ENCODE measurements at places on chromosomes 11 and 22. TPM values are rescaled to one million over a fixed set of nuclear protein-coding genes. Genes with fewer than 3 reads are reported as not detected.

GRCh38 chr11:23730307-23730998 is 766.4 kb upstream of the LUZP2 start:
- DNase-seq: no peak

- DNase-seq: no peak
Measured at GRCh38 chr22:37281646-37282384, 493 bp upstream of the CYTH4 start.

DNA sequence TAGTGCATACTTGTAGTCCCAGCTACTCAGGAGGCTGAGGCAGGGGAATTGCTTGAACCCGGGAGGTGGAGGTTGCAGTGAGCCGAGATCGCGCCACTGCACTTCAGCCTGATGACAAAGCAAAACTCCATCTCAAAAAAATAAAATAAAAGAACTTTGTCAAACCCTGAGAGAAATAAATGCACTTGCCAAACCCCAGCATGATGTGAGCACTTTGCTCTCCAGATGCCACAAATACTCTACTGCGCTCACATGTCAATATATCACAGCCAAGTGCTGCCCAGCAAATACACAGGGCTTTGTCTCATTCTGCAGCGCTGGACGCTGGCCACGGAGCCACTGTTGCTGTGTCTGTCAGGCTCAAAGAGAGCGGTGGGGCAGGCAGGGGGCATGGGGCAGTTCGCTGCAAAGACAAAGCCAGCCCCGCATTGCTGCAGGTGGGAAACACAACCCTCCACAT is 45.1 kb downstream of the AHNAK start:
- DNase-seq: no peak

DNA sequence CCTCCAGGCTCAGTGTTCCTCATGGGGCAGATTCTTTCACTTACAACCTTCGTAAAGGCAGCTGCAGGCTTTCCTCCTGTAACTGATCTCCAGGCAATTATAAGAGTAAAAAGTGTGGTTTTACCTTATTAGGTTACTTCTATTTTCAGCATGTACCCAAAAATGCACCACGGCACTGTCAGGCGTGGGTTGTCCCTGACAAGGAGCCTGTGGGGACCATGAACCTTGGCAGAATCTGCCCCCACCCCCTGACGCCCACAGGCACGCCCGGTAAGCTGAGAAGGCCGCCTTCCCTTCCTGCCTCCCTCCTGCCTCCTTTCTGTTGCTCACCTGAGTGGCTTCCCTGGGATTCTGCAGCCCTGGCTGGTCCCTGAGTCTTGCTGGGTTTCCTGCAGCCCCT is 1383.3 kb downstream of the TBC1D22A start:
- DNase-seq: no peak

DNA sequence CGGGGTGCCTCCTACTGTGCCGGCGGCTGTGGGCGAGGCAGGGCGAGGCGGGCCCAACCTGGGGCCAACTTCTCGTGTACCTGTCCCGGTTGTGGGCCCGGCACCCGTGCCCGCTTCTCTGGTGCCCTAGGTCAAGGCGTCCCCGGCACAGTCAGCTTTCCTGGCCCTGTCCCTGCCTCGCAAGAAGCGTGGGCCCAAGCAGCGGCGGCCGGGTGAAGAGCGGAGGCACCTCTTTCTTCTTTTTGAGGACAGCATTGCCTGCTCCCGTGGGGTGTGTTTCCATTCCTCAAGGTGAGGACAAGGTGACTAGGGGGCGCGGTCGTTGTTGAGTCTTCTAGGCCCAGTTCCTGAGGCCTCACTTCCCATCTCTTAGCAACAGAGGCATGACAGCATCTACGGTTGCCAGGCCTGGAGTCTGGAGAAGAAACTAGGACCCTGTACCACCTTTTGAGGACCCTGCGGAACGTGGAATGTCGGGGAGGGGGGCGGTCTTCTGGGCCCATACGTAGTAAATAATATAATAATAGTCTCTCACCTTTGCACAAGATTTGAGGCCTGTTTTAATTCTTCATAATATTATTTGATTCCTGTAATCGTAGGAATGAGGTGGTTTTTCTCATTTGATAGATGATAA is 418 bp downstream of the ACO2 start:
- DNase-seq: peak; percentile 82

GRCh38 chr11:8008212-8008611 is 21.1 kb downstream of the EIF3F start:
- no peak for DNase-seq

DUSP8 gene
- total RNA-seq: 45.0 TPM

ELF5 gene
- not detected for total RNA-seq

KCNJ11 gene
- 2.1 TPM for total RNA-seq

GRCh38 chr11:13347901-13348300 is 70.3 kb downstream of the BMAL1 start:
- no peak for DNase-seq

DNA sequence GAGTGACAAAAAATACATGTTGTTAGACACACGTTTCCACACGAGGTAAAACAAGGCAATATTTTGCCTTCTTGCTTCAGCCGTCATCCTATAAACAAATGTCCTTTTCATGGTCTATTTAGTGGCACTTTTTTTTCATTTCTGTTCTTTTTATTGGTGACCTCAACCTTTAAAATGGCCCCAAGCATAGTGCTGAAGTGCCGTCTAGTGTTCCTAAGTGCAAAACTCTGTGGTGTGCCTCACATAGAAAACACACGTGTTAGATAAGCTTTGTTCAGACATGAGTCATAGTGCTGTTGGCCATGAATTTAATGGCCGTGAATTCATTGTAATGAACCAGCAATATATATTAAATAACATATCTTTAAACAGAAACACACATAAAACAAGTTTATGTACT is 15.6 kb downstream of the OVCH2 start:
- no peak for DNase-seq

- no peak for DNase-seq
Measured at GRCh38 chr11:13680501-13681264, 12.2 kb downstream of the FAR1 start.

OR8G1 gene
- not detected for total RNA-seq

JOSD1 gene
- 93.1 TPM for total RNA-seq

BAIAP2L2 gene
- 61.2 TPM for total RNA-seq

VSIG10L2 gene
- total RNA-seq: not detected

DNA sequence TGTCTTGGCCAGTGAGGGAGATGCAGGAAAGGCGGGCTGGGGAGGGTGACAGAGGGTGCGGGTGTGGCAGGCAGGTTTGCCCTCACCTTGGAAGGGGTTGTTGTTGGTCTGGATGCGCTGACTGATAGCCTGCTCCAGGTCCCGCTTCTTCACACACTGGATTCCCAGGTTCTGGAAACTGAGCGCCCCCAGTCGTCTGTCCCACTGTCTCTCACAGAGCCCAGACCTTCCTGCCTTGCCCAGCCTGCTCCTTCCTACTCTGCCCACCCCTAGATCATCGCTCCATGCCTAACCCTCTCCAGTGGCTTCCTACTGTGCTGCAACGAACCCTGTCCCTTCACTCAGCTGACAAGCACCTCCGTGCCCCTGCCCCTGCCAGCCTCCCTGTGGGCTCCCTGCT is 2.7 kb downstream of the RELA start:
- no peak for DNase-seq

GRCh38 chr22:38942702-38943101 is 14.7 kb upstream of the APOBEC3A start:
- DNase-seq: no peak

DNA sequence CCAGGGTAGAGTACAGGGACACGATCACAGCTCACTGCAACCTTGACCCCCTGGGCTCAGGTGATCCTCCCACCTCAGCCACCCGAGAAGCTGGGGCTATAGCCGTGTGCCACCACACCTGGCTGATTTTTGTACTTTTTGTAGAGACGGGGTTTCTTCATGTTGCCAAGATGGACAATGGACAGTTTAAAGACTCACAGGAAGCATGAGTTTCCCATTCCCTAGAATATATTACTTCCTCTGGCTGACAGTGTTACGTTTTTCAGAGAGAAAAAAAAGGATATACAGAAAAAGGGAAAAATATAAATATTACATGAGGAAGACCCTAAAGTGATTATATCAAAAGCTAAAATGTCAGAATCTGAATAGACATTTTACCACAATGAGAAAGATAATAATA is 72.3 kb downstream of the RSF1 start:
- no peak for DNase-seq

DNA sequence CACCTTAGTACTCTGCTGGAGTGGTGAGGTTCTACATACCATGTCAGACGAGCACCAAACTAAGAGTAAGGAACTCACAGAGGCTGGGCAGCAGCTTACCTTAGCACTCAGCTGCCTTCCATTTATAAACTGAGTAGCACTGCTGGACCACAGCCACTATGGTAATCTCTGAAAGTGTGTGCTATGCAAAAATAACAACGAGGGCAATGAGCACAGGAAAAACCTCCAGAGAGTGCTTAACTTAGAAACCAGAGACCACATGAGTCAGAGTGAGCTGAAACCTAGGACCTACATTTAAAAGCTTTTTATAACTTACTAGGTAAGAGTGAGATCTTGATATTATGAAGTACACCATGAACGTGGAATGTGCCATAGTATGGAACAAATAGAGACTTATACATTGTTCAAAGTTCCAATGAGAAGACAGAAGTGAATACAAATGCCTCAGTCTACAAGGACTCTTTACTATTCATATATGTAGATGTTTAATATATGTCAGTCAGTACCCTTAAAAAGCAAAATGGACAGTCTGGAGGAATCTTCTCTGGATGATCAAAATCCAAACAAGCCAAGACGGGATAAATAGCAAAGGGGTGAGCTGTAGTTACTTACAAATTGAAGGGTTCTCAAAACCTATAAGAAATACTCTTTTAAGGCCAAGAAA is 17.2 kb upstream of the CD59 start:
- no peak for DNase-seq

DNA sequence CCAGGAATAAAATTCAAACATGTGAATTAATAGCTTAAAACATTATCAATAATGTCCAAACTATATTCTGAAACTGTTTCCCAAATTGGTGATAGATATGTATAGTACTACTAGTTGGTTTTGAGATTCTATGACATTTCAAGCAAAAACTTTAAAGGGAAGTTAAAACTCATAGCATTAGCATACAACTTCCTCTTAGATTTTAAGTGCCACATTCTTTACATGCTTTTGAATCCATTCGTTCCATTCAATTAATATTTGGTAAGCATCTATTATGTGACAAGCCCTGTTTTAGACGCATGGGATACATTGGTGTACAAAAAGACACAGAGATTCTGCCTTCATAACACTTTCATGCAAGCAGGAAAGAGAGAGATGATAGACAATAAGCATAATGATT is 8.9 kb downstream of the PATL1 start:
- DNase-seq: no peak

SYVN1 gene
- total RNA-seq: 64.5 TPM

DNA sequence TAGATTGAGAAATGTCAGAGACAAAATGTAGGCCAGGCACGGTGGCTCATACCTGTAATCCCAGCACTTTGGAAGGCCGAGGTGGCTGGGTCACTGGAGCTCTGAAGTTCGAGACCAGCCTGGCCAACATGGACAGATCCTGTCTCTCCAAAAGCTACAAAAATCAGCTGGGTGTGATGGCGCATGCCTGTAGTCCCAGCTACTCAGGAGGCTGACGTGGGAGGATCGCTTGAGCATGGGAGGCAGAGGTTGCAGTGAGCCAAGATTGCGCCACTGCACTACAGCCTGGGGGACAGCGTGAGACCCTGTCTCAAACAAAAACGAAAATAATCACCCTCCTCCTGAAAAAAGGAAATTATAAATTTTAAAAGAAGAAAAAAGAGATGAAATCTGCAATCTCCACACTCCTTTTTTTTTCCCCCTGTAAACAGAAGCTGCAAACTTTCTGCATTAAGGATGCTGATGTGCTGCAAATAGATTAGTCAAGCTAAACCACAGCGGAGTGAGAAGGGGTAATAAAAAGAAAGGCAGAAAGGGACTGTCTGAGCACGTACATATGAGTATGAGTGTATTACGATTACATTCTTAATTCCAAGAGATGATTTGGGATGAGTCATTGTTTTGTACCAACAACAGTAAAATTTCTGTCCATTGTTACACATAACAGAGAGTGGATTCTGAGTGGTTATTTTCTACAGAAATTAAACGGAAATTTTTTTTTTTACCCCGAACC is 87.3 kb downstream of the SIK3 start:
- no peak for DNase-seq

GRCh38 chr11:116199182-116199581 is 573.6 kb downstream of the BUD13 start:
- no peak for DNase-seq

CALCA gene
- total RNA-seq: not detected

- no peak for DNase-seq
Measured at GRCh38 chr11:78228467-78228866, 39.7 kb downstream of the USP35 start.

DNA sequence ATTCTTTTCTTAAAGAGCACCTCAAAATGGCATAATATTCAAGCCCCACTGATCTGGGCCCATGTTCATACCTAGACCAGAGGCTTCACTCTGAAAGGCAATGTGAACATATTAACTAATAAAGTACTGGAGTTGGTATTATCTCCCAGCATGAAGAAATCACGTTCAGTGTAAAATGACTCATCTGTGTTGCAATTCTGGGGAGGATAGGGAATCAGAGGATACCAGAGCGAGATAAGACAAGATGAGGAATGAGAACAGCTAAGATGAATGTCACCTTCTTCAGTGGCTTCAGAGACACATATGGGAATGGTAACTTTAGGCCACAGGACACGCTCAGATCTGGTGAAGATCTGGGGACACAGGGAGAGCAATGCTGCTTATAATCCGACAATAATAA is 121.1 kb downstream of the NTM start:
- no peak for DNase-seq

GRCh38 chr11:21110415-21110814 is 441.0 kb downstream of the NELL1 start:
- no peak for DNase-seq

DNA sequence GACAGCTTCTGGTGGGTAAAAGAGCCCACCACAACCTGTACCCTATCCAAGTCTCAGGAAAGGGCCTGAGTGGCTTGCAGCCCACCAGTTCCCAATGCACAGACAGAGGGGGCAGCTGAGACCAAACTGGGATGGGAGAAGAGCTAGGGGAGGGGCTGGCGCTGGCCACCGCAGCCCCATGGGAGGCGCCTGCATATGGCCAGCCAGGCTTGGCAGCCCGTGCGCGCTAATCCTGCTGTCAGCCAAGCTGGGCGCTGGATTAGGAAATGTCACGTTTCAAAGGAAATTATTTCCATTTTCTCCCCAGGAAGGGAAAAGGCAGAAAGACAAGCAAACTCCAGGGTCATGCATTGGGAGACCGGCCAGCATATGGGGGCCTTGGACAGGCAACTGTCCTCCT is 236.8 kb downstream of the BUD13 start:
- no peak for DNase-seq

LUZP2 gene
- total RNA-seq: 5.2 TPM
